Activated B cell treated with CpG ODN at 0.5 μM for 24 hours (primary cell): ENCODE measurements at places on chromosomes 3 and 15. TPM values are rescaled to one million over a fixed set of nuclear protein-coding genes. Genes with fewer than 3 reads are reported as not detected.

DNA sequence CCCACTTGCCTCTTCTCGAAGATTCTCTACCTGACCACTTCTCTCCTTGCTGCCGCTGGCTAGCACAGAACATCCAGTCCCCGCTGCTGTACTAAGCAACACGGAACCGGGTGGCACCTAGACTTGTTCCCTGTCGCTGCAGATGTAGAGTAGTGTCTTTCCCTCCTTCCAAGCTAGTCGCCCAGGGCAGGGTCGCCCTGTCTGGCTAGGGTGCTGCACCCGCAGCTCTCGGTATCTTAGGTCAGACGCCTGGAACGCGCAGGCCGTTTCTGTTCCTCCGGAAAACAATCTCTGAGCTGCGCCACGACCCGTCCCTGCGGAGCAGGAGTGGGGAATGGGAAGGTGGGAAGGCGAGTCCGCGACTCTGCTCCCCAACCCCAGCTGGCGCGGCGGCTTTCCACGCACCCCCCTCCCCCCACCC lies 758 bp upstream of the SNX33 start:
- no peak for DNase-seq
- peaks cover 18% of the 10 kb centered on the region for H3K27me3 ChIP-seq
- H3K4me3 ChIP-seq = peak overlapping the region; percentile 85
- peak overlapping the region; percentile 16 for H3K27ac ChIP-seq
- H3K4me1 ChIP-seq = peaks cover 12% of the 10 kb centered on the region
- H3K36me3 ChIP-seq = no peaks in the 10 kb centered on the region

IGSF11 gene
- not detected in 2 replicates for total RNA-seq

GRCh38 chr3:118165413-118165812 lies 869.2 kb downstream of the IGSF11 start:
- no peak overlapping the region for H3K4me3 ChIP-seq
- H3K27me3 ChIP-seq = no peaks in the 10 kb centered on the region
- no peaks in the 10 kb centered on the region for H3K36me3 ChIP-seq
- DNase-seq = no peak

GRCh38 chr15:64507845-64508244 lies 47.5 kb downstream of the ZNF609 start:
- H3K27ac ChIP-seq = peak overlapping the region; percentile 79
- H3K36me3 ChIP-seq = peaks cover 9% of the 10 kb centered on the region
- H3K4me3 ChIP-seq = peak overlapping the region; percentile 52
- DNase-seq = no peak
- no peaks in the 10 kb centered on the region for H3K27me3 ChIP-seq

GRCh38 chr3:32455609-32456428 lies 46.8 kb downstream of the CMTM6 start:
- peaks cover 53% of the 10 kb centered on the region for H3K36me3 ChIP-seq
- peaks cover 69% of the 10 kb centered on the region for H3K4me1 ChIP-seq
- H3K27ac ChIP-seq = peak overlapping the region; percentile 98
- no peak for DNase-seq
- peak overlapping the region; percentile 46 for H3K4me3 ChIP-seq
- no peaks in the 10 kb centered on the region for H3K27me3 ChIP-seq

GRCh38 chr15:75869446-75869845 lies 26.2 kb downstream of the UBE2Q2 start:
- H3K4me3 ChIP-seq = peak overlapping the region; percentile 38
- H3K4me1 ChIP-seq = peaks cover 41% of the 10 kb centered on the region
- H3K27me3 ChIP-seq = no peaks in the 10 kb centered on the region
- DNase-seq = no peak
- H3K27ac ChIP-seq = peak overlapping the region; percentile 62

GOLGA6B gene
- total RNA-seq = not detected in 2 replicates

DNA sequence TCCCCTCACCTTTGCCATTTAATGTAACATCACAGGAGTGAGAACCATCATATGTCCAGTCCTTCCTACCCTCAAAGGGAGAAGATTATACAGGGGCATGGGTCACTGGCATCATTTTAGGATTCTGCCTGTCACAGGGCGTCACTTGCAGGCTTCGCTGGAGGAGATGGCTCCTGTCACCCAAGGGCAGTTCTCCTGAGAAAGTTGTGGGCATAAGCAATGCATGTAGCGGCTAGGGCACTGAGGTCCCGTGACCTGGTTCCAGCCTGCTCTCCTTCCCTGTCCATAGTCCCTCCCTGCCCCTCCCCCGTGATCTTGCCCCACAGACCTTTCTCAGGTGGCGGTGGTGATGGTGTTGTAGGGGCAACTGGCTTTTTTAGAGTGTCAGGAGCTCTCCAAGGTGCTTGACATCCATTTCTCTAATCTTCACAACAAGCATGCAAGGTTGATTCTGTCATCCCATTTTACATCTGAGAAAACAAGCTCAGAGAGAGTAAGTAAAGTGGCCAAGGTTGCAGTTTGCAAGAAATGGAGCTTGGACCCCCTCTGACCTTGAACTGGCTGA lies 241.5 kb upstream of the CTDSPL start:
- H3K27ac ChIP-seq = no peak overlapping the region
- H3K27me3 ChIP-seq = no peaks in the 10 kb centered on the region
- no peaks in the 10 kb centered on the region for H3K36me3 ChIP-seq
- no peak overlapping the region for H3K4me3 ChIP-seq

DNA sequence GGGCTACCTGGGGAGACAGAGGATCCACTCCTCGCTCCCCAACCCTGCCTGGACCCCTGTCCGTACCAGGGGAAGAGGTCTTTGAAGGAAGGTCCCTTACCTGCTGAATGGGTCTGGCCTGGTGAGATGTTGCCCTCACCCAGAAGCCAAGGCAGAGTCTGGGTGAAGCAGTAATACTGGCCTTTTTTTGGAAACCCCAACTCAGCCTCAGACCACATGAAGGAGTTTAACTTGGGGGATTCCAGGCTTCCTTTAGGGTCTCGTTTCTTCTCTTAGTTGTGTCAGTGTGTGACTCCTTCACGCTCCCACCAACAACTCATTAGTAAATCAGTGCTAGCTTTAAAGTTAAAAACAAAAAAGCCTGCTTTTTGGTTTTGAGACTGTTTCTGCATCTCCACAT lies 45.6 kb downstream of the RTP1 start:
- no peaks in the 10 kb centered on the region for H3K4me1 ChIP-seq
- H3K4me3 ChIP-seq = no peak overlapping the region
- no peak overlapping the region for H3K27ac ChIP-seq
- no peak for DNase-seq

GRCh38 chr3:17535274-17535673 lies 207.2 kb downstream of the TBC1D5 start:
- H3K4me1 ChIP-seq = peaks cover 3% of the 10 kb centered on the region
- H3K4me3 ChIP-seq = no peak overlapping the region
- no peaks in the 10 kb centered on the region for H3K27me3 ChIP-seq
- no peak overlapping the region for H3K27ac ChIP-seq

DNA sequence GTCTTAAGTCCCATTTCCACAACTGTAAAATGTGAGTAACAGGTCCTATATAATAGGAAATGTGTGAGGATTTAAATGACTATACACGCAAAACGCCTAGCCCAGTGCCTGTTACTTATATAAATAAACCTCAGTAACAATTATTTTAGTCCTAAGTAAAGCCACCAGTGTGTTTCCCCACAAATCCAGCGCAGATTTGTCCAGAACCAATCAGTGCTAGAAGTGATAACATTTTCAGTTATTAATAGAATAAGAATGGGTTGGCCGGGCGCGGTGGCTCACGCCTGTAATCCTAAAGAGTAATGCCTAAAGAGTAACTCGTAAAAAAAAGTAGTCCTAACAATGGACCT lies 561 bp downstream of the RPAP1 start:
- H3K36me3 ChIP-seq = peaks cover 7% of the 10 kb centered on the region
- H3K4me1 ChIP-seq = peaks cover 16% of the 10 kb centered on the region
- H3K4me3 ChIP-seq = peak overlapping the region; percentile 97
- H3K27ac ChIP-seq = peak overlapping the region; percentile 90

GRCh38 chr3:161070252-161070930 lies 34.8 kb downstream of the B3GALNT1 start:
- DNase-seq = no peak
- H3K4me3 ChIP-seq = peak overlapping the region; percentile 42
- no peaks in the 10 kb centered on the region for H3K27me3 ChIP-seq
- H3K36me3 ChIP-seq = no peaks in the 10 kb centered on the region
- H3K27ac ChIP-seq = peak overlapping the region; percentile 78
- peaks cover 48% of the 10 kb centered on the region for H3K4me1 ChIP-seq

DNA sequence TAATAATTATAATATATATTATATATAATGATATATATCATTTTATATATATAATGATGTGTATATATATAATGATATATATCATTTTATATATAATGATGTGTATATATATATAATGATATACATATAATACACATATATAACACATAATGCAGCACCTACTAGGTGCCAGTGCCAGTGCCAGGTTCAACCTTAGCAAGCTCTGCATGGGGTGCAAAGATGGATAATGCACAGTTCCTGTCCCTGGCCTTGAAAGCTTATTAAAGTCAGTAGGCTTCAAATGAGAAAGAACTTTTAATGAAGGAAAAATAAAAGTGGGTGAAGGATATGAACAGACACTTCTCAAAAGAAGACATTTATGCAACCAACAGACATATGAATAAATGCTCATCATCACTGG lies 192.7 kb upstream of the SLC2A2 start:
- H3K36me3 ChIP-seq = no peaks in the 10 kb centered on the region
- no peak overlapping the region for H3K27ac ChIP-seq
- H3K27me3 ChIP-seq = no peaks in the 10 kb centered on the region
- DNase-seq = no peak

GRCh38 chr3:10548992-10549391 lies 43.6 kb upstream of the ATP2B2 start:
- no peak for DNase-seq
- no peak overlapping the region for H3K27ac ChIP-seq
- H3K4me1 ChIP-seq = peaks cover 6% of the 10 kb centered on the region
- no peaks in the 10 kb centered on the region for H3K36me3 ChIP-seq

RASGRP1 gene
- total RNA-seq = 37.7 and 39.2 TPM in 2 replicates

GRCh38 chr15:94749811-94750617 lies 518.7 kb downstream of the MCTP2 start:
- no peak overlapping the region for H3K4me3 ChIP-seq
- H3K27ac ChIP-seq = no peak overlapping the region
- H3K27me3 ChIP-seq = no peaks in the 10 kb centered on the region
- DNase-seq = no peak
- H3K36me3 ChIP-seq = no peaks in the 10 kb centered on the region

CD200 gene
- 19.0 and 19.4 TPM in 2 replicates for total RNA-seq

DNA sequence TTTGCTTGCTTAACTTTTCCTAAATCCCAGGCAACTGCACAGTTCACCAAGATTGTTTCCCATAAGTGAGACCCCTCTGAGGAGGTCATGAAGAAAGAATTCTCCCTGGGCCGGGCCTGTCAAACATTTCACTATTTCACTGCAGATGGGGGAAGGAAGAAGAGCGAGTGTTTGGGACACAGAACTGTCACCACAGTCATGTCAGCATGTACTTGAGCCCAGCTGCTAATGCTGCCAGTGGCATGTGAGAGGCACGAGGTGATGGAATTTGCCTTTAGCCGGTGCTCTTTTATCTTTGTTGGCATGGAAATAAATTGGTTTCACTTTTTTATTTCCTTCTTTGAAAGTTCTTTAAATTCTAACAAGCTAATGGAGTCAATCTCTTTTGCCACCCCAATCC lies 277.9 kb upstream of the GADL1 start:
- H3K4me1 ChIP-seq = no peaks in the 10 kb centered on the region
- no peaks in the 10 kb centered on the region for H3K36me3 ChIP-seq
- no peak overlapping the region for H3K27ac ChIP-seq

- no peaks in the 10 kb centered on the region for H3K27me3 ChIP-seq
- H3K4me3 ChIP-seq = peak overlapping the region; percentile 68
- H3K36me3 ChIP-seq = peaks cover 23% of the 10 kb centered on the region
- DNase-seq = peak; percentile 59
- peaks cover 79% of the 10 kb centered on the region for H3K4me1 ChIP-seq
These were observed 18.0 kb downstream of the ISG20 start for GRCh38 chr15:88656760-88657221.

DNA sequence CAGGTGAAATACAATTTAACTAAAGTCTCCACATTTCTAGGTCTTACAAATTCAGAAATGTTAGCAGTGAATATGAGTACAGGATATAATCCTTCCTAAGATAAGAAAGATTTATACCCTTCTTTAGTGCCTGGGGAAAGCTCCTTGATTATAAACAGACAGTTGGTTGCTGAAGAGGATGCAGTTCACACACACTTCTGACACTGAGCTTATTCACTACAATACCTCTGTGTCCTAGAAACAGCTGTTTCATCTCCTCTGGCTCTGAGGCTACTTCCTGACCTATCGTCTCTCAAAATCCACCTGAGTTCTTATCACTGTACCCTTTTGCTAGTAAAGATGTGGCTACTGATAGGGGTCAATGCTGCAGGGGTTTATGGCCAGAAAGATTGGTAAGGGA lies 57.1 kb downstream of the TP63 start:
- no peaks in the 10 kb centered on the region for H3K36me3 ChIP-seq
- no peak overlapping the region for H3K4me3 ChIP-seq
- no peaks in the 10 kb centered on the region for H3K27me3 ChIP-seq
- no peak for DNase-seq
- H3K4me1 ChIP-seq = no peaks in the 10 kb centered on the region
- H3K27ac ChIP-seq = no peak overlapping the region

DNAH12 gene
- total RNA-seq = 0.05 and 0.22 TPM in 2 replicates

GRCh38 chr15:71825021-71825730 lies 14.8 kb downstream of the NR2E3 start:
- H3K27ac ChIP-seq = no peak overlapping the region
- no peaks in the 10 kb centered on the region for H3K27me3 ChIP-seq
- peaks cover 86% of the 10 kb centered on the region for H3K36me3 ChIP-seq
- DNase-seq = no peak
- H3K4me3 ChIP-seq = no peak overlapping the region

DNA sequence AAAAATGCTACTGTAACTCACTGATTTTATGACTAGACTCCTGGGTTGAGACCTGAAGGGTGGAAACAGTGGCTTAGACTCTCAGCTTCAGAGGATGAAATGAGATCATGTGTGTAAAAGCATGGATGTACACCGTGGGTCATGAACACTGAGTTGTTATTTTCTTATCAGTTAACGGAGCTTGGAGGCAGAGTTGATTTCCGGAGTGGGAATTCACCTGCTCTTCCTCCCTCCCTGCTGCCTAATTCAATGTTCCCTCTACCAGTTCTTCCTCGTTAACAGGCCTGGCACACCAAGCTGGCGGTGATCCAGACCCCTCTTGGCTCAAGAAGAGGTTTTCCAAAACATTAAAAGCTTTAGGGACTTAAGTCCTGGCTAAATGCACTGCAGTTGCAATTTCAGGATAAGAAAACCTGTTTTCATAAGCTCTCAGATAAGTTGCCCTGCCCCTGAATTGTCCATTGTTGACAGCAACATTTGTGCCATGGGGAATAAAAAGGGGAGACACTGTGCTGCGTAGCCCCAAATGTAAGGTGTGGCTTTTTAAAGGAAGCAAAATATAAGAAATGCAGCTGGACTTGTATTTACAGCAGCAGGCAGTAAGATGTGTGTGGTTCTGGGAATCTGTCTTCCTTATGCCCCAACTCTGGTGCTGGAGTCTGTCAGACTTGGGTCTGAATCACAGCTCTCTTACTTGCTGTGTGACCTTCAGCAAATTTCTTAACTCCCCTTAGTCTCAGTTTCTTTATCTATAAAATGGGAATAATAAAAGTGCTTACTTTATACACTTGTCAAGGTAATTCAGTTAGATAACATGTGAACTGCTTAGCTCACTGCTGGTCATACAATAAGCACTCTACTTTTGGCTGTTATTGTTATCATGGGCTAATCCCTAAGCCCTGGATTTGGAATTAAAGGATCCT lies 9.9 kb downstream of the PDIA5 start:
- no peaks in the 10 kb centered on the region for H3K27me3 ChIP-seq
- no peak overlapping the region for H3K27ac ChIP-seq
- H3K4me1 ChIP-seq = peaks cover 4% of the 10 kb centered on the region
- H3K4me3 ChIP-seq = no peak overlapping the region
- no peaks in the 10 kb centered on the region for H3K36me3 ChIP-seq

RBP2 gene
- total RNA-seq = not detected in 2 replicates

TLR9 gene
- 10.4 and 11.4 TPM in 2 replicates for total RNA-seq
